ENCODE measurements at places on chromosomes 3 and 15. TPM values are rescaled to one million over a fixed set of nuclear protein-coding genes. Genes with fewer than 3 reads are reported as not detected.

The CX3CR1 gene
- total RNA-seq, result 0.02 TPM

DNA sequence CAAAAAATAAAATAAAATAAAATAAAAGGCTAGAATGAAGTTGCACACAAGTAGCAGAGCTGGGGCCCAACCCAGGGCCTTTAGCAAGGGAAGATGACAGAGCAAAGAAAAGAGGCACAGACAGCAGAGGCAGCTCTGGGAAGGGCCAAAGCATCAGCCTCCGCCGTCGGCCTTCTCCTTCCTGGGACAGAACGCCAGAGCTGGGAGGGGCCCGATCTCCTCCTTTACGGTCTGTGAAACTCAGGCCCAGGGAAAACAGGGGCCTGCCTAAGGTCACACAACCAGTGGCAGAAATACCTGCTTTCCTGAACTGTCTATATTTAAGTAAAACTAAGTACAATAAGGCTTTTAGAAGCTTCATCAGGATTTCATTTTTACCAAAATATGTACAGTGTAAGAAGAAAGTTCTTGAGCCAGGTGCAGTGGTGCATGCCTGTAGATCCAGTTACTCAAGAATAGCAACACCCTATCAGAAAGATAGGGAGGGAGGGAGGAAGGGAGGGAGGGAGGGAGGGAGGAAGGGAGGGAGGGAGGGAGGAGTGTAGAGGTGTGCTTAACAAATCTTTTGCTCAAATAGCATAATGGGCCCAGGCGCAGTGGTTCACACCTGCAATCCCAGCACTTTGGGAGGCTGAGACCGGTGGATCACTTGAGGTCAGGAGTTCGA, 43.0 kb upstream of the MUC4 start:
- no peak for DNase-seq

The ZNF639 gene
- 87.3 TPM for total RNA-seq

- no peak for DNase-seq
Measured at GRCh38 chr3:123520656-123521055, 64.2 kb downstream of the HACD2 start.

DNA sequence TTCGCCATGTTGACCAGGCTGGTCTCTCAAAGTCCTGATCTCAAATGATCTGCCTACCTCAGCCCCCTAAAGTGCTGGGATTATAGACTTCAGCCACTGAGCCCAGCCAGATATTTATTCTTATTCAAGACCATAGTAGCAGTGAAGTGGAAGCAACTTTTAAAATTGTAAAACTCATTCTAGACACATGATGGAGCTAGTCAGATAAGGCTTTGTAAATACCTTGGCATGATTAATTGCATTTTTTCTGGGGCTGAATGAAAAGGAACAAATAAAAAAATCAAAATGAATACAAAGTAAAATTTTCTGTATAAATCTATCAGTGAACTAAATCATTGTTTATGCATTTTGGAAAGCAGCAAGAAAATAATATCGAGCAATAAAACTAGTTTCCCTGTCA, 4.1 kb upstream of the MYO1E start:
- peak; percentile 28 for DNase-seq

DNA sequence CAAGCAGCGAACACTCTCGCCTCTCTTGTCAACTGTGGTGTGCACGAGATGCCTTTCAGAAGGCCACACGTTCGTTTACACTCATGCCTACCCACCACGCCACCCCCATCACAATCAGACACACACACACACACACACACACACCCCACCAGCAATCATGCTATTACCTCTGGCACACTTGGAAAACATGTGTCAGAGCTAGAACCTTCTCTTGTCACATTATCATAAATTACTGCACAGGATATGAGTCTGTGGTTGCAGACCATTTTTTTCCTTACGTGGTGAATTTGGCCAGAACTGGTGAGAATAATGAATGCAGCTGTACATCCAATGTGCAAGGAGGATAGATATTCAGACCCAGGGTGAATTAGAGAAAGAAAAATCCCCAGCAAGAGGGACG, 52.4 kb downstream of the TRIM69 start:
- peak; percentile 46 for DNase-seq

The ALS2CL gene
- 2.5 TPM for total RNA-seq

The SLC24A5 gene
- not detected for total RNA-seq

DNA sequence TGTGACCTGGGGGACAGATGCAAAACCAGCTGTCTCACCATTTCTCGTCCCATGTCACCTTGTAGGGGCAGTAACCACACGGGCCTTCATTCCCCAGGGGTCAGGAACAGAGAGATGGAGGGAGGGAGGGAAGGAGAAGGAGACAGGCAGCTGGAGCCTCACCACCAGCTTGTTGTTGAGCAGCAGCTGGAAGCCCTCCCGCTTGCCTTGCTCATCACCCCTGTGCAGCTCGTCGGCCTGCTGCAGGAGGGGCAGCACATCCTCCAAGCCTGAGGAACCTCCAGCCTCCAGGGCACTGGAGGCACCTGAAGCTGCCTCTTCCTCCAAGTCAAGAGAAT, 10.3 kb downstream of the RMDN3 start:
- no peak for DNase-seq

DNA sequence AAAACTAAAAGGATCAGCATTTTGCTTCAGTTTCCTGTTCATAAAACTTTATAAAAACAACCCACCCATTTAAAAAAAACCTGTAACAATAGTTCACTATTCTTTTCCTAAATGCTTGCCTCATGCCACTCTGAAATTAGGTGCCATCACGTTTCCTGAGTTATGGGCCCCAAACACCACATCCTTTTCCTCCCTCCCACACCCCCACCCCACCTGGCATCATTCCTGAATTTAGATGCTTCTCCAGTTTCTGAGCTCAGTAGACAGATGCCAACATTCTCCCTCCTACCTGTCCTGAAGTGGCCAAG, 11.9 kb upstream of the ARHGEF3 start:
- DNase-seq, result no peak

DNA sequence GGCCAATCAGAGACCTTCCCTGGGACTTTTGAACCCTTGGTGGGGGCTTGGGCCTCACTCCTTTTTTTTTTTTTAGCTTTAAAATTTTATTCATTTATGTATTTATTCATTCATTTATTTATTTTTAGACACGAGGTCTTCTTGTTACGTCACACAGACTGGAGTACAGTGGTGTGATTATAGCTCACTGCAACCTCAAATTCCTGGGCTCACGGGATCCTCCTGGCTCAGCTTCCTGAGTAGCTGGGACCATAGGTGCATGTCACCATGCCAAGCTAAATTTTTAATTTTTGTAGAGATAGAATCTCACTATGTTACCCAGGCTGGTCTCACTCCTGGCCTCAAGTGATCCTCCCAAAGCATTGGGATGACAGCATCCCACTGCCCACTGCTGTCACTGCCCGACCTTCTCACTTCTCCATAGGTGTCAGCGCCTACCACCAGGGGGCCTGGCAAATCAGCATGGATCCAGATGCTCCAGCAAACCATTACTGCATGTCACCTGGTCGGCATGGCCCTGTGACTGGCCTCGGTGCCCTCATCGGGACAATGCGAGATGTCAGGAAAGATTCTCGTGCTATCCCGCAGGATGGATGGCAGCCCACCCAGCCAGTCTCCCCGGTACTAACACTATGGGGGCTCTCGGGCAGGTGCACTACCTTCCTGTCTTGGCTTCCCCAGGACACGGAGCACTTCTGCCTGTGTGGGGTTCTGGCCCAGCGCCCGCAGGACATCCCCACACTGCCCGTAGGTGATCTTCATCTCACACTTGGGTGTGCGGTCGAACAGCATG, 3.0 kb downstream of the MYL3 start:
- DNase-seq, result peak; percentile 15

The USP50 gene
- not detected for total RNA-seq

The RYR3 gene
- not detected for total RNA-seq

GRCh38 chr15:34584330-34584668, 848 bp upstream of the GOLGA8B start:
- DNase-seq, result no peak

DNA sequence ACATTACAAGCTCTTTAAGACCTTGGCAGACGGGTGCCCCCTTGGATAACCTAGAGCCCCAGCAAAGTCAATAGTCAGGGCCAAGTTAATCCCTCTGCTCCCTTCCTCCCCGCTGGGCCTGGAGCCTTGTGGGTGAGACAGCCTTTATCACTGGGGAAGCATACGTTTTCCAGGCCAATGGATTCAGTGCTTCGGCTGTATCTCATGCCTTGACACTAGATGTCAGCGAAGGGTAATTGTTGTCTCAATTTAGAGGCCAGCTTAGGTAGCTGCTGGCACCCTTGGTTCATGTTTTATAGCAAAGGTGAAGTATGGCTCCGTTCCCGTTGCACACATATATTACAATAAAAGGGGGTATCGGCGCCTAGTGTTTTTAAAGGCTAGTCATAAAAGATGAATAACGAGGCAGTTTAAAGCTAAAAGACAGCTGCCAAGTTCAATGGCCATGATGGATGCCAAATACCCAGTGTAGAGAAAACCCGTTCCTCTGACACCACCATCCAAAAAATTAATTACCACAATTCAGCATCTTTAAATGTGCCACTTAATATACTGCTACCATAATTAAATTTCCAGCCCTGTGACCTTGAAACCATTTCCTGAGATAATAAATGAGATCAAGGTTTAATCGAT, 52.3 kb upstream of the BNIP2 start:
- DNase-seq, result peak; percentile 57

GRCh38 chr3:5298453-5298852, 110.9 kb downstream of the EDEM1 start:
- DNase-seq, result no peak

DNA sequence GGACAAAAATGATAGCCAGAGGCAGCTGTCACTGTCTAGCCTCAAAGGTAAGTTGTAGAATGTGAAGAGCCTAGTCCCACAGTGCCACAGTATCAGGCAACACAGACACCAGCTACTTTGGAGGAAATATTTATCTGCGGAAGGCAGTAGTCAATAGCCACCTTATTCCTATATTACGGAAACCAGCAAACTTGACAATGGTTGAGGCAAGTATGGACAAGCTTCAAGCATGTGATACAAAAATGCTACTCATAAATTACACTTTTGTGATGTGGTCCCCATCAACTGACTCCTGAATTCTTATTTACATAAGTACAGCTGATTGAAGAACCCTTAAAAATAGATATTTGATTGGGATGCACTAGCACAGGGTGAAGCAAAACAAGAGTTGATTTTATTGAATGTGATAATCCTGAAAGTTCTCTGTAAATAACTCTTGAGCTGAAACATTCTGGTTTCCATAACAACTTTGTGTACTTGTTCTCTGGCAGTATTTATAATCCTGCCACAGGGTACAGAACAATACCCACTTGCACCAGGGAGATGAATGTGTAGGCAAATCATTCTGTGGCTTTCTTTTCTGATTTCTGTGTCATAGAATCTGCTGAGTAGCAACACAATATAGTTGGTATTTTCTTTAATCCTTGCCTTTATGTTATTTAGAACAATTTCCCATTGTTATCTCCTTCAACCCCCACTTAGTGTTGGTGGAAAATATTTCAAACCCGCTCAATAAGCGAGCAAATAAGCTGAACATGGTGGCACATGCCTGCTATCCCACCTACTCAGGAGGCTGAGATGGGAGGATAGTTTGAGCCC, at the start of gene ANKUB1:
ANKUB1 (minus strand) TSS at position 103 of the 819 bp plus-strand sequence. CDS start 188 bp downstream, outside the sequence.
- peak; percentile 35 for DNase-seq

The ERC2 gene
- 1.2 TPM for total RNA-seq

- no peak for DNase-seq
Measured at GRCh38 chr3:18597919-18598318, 172.8 kb upstream of the SATB1 start.

GRCh38 chr15:25789616-25789999, 73.5 kb downstream of the ATP10A start:
- DNase-seq, result no peak

The GPR149 gene
- total RNA-seq, result not detected

Data from M059J (cell line).